ENCODE measurements at places on chromosomes 12 and 14.

DNA sequence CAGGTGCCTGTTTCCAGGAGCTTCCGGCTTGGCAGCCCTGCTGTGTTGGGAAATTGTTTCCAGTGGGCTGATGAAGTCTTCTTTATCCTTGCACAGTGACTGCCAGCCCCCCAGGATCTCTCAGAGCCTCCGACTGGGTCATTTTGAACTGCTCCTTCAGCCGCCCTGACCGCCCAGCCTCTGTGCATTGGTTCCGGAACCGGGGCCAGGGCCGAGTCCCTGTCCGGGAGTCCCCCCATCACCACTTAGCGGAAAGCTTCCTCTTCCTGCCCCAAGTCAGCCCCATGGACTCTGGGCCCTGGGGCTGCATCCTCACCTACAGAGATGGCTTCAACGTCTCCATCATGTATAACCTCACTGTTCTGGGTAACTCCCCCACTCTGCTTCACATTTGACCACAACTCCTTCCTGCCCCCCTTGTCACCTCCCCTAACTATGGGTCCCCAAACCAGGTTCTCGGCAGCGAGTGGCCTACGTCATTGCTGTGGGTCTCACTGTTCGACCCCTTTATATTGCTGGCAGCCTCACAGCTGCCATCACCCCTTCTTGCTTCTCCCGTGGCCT, 2.3 kb downstream of the LAG3 start:
- no peak for DNase-seq

- no peak for DNase-seq
Observed at GRCh38 chr14:83023369-83023768, 1489.7 kb upstream of the SEL1L start.

- DNase-seq: no peak
Observed at GRCh38 chr12:19151298-19151697, 21.8 kb downstream of the PLEKHA5 start.

GRCh38 chr12:71599210-71599609, 64.4 kb downstream of the ZFC3H1 start:
- no peak for DNase-seq

DNA sequence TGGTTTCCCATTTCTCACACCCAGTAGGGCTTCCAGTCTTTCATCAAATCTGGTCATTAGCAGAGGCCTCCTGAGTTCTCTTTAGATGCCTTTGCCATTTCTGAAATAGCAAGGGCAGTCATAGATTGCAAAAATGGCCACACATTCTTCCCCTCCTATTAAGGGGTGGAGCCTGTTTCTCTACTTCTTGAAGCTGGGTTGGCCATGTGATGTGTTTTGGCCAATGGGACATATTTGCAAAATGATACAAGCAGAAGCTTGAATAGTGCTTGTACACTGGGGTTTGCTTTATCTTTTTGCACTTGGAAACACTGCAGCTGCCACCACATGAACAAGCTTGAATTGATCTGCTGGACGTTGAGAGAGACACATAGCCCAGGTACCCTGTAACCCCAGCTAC, 109.3 kb downstream of the VRK1 start:
- no peak for DNase-seq

DNA sequence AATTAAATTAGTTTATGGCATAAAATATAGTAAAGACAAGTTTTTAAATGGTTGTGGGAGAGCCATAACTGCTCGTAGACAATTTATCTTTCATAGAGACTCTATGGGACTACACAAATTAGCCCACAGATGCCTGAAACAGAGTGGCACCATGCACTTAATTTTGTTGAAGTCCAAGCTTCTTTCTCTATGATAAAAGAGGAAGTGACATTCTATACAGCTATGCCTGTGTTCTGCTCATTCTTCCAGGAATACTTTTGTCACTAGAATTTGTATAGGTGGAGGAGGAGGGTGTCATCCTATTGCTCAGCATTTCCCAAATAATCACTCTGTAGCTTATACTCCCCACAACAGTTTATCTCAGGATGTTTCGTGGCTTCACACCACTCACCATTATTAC, 43.7 kb upstream of the KICS2 start:
- DNase-seq: no peak

- DNase-seq: no peak
Observed at GRCh38 chr12:113796066-113796827, 169.9 kb downstream of the RBM19 start.

DNA sequence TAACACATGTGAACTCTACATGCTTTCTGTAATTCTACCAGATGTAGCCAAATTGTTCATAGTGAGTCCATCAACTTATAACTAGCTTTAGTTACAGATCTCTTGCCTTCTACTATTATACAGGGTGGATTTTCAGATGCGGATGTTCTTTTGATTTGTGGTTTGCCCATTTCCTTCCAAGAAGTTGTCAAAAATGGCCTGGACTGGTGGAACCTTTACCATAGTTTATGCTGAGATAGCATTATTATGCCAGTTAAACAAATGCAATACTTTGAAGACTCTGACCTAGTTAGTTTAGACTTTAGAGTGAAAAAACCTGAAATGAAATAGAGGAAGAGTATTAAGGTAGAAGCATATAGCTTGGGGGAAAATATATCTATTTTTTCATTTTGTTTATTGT, 27.4 kb upstream of the CFL2 start:
- DNase-seq: no peak
